Activated CD8-positive, alpha-beta memory T cell treated with anti-CD3 and anti-CD28 coated beads for 1 hour (primary cell): ENCODE measurements at places on chromosomes 7 and 10.

DNA sequence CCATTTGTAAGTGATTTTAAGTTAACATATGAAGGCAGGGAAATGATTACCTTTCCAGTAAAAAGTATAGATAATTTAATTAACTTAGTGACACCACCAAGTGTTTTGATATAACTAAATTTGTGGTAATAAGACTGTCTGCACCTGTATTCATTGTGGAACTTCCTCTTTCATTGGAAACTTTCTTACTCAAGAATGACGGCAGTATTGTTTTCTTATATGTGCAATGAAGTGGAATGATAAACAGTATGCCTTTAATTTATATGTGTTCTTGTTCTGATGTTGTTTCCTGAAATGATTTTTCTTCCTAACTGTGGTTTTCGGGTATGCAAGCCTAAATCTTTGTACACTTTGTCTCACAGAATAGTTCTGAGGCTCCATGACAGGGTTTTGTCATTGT, 46.4 kb downstream of the CASD1 start:
- DNase-seq: no peak

- DNase-seq: no peak
Observed at GRCh38 chr10:128422190-128422589, 296.0 kb upstream of the MKI67 start.

DNA sequence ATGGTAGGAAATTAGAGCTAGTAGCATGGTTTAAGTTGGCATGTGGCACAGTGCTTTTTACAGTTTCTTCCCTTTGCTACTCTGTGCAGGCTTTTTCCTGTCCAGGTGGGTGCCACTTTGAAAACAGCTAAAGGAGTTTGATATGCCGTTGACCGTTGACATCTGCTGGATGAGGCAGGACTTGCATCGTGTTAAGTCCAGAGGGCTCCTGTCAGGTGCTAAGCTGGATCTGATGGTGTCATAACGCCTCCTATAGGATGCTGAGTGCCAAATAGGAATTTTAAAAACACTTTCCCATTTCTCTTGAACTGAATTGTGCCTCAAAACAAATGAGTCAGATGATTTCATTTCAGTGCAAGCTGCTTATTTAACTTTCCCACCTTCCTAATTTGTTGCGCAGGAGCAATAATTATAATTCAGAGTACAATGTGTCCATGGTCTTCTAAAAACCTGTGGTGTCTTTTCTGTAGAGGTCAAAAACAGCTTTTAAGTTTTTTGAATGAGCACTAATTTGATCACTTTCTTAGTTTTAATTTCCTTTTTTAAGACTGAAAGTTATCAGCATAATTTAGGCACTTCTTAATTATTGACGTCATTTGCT, 178.3 kb downstream of the CDCA7L start:
- DNase-seq: no peak

DNA sequence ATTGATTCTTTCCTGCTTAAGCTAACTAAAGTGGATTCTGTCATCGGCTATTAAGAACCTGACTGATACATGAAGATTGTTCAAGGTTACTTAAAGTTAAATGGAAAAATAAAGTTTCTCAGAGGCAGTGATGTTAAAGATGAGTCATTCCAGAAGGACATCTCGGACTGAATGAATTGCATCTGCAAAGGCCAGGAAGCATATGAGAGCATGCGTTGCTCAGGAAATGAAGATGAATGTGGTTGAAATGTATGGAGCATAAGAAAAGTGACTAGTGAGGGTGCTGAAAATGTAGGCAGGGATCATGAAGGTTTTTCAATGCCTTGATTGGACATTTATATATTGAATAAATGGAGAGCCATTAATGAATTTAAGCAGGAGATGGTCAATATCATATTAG, 133.9 kb upstream of the GHITM start:
- DNase-seq: no peak

GRCh38 chr7:39356172-39356925, 209.9 kb upstream of the YAE1 start:
- DNase-seq: no peak

GRCh38 chr10:132438091-132439024, 41.4 kb downstream of the PWWP2B start:
- no peak for DNase-seq

DNA sequence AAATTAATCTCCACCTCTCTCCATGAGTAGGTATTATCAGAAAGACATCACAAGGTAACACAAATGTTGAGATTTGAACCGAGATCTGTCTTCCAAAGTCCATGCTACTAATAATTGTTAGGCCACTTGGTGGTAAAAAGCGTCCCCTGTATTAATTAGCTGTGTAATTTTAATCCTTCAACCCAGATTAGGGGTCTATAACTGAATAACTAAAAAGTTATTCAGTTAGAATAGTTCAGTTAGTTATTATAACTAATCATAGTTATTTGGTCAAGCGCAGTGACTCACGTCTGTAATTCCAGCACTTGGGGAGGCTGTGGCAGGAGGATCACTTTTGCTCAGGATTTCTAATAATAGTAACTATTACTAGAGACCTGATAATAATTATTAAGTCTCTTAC, 5.6 kb downstream of the PDSS1 start:
- DNase-seq: no peak

DNA sequence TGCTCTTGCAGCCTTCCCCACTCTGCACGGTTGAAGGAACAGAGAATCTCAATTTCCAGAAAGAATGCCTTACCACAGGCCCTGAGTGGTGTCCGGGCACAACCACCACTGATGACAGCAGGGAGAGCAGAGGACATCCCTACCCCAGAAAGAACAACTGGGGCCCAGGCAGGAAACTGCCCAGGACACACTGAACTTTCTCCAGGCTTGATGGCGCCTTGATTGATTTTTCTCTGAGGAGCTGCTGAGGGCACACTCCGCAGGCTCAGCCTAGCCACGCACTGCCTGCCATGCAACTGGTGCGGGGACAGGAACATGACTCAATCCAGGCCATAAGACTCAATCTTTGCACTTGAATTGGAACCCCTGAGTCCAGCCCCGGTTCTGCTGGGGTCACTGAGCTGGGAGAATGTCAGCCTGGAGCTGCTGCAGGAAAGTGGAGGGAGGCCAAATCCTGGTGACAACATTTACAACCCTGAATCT, 5.9 kb downstream of the AKR1B1 start:
- no peak for DNase-seq

DNA sequence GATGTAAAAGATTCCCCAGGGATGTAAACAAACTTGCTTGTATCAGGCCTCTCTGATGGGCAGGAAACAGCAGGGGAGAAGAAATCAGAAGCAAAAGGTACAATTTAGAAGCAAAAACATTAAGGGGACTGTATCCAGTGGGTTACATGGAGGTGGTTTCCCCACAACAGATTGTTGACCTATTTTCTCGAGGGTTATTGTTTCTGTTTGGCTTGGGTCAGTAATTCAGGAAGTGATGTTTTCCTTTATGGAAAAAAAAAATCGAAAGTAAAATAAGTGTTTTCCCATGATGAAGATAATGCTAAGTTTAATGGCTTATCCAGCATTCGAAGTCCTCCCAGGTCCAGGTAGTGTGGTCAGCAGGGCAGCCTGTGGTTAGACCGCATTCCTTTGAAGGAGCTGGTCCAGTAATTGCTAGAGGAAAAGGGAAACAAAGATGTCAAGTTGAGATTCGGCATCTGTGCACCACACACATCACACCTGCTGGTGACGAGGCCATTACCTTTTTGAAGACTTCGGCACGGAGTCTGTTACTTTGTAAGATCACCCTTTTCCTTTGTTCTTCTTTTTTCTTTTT, 37.3 kb upstream of the ADAM12 start:
- DNase-seq: no peak

DNA sequence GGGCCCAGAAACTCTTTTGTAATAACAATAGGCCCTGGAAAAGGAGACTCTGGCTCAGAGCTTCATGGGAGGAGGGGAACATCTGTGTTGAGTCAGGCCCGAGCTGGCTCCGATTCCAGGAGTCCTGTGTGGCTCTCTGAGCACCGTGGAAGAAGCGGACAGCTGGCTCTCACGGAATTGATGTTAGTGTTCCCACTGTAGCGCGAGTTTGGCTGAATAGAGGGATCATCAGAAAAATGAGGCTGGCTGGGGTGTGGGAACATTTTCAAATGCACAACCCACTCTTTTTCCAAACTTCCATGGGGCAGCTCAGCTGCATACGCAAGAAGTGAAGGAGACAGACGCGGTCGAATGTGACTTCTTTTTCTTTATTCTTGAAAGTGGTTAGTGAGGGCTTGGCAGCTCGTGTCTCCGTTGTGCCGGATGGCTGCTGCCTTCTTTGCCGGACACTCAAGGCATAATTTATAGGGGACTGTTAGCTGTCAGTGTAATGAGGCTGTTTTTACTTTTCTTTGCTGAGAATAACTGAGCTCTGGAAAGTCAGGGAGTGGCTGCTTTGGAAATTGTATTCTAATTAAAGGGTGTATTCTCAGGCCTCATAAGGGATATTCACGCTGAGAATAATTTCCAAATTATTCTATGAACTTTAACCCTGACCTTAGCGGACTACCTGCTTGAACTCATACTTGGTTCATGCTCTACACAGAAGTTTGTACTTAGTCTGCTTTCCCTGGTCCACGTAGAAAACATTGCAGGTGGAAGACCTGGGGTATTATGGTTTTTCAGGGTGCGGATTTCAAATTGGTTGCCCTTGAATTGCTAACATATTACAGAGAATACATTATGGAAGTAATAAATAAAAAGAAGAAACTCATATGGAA, 23.1 kb downstream of the MDFIC start:
- DNase-seq: no peak

DNA sequence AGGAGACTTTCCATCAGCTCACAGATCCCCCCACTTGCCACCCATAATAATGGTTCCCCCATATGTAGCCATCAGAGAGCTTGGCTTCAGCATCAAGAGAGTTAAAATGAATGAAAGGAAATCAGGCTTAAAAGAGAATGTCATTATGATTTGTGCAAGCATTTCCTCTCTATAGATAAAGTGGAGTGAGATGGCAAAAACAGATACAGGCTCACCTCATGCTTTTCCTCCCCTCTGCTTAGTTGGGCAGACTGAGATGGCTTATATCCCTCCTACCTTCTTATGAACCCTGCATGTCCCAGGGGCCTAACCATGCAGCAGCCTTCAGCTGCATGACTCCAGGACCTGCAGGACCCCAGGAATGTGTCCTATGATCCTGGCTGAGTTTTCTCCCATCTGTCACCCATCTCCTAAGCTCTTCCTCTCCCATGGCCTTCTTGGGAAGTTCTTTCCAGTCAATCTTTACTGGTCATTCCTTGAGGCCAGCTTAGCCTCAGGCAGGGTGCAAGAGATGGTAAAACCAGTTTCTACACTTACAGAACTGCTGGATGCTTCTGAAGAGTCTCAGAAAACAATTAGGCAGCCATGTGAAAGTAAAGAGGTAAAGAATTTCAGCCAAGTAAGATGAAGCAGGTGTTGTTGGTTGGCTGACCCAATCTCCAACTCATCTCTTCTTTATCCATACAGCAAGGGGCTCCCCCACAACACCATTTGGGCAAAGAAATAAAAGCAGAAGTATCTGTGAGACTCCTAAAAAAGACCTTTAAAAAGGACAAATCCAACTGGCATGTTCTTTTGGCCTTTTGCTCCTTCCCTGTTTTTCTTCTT, 159.7 kb downstream of the RTKN2 start:
- DNase-seq: no peak

DNA sequence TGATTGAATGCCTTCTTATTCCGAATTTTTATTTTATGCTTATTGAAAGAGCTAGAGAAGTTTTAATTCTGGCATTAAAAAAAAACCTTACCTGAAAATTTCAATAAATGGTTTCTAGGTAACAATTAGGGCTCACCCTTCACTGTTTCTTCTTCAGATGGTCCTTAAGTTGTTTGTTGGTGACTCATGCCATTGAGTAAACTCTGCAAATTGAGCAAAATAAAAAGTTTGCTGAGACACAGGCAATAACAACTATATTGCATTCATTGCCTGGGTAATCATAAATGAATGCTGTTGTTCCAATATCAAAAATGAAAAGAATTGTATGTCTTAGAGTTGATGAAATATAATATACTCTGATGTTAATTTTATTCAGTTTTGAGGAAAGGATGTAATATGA, 300.3 kb downstream of the CDK14 start:
- DNase-seq: no peak

GRCh38 chr10:110260746-110261477, 43.8 kb downstream of the SMNDC1 start:
- no peak for DNase-seq

GRCh38 chr10:22137542-22137941, 80.3 kb downstream of the EBLN1 start:
- DNase-seq: no peak

DNA sequence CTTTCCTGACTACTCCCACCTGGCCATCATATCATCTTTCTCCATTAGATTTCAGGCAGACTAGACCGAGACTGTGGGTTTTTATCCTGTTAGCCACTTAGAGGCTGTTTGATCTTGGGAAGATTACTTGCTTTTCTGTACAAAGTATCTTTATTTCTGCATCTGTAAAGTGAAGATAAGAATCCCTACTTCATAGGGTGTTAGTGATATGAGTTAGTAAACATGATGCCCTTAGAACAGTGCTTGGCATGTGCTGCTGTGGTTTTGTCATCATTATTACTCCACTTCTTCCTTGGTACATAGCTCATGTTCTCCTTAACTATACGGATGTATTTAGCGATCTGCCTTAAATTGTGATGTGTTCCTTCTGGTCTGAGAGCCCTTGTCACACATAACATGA, 165.2 kb downstream of the AUTS2 start:
- DNase-seq: no peak

GRCh38 chr10:52965938-52966401, 193.4 kb upstream of the MBL2 start:
- DNase-seq: no peak

DNA sequence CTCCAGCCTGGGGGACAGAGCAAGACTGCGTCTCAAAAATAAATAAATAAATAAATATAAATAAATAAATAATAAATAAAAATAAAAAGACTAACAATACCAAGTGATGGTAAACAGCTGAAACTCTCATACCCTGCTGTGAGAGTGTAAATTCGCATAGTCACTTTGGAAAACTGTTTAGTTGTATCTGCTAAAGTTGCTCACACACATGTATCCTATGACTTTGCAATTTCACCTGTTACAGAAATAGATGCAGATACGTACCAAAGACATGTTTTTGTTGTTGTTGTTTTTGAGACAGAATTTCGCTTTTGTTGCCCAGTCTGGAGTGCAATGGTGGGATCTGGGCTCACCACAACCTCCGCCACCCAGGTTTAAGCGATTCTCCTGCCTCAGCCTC, 135.7 kb downstream of the IDE start:
- DNase-seq: no peak

- no peak for DNase-seq
Observed at GRCh38 chr7:18577096-18577771, 81.7 kb downstream of the HDAC9 start.

- no peak for DNase-seq
Observed at GRCh38 chr10:359762-360161, 224.5 kb downstream of the ZMYND11 start.
